ENCODE measurements at places on chromosomes 13 and 19.
A peak's percentile ranks its signal among the peaks of the same experiment; 100 is the strongest.

DNA sequence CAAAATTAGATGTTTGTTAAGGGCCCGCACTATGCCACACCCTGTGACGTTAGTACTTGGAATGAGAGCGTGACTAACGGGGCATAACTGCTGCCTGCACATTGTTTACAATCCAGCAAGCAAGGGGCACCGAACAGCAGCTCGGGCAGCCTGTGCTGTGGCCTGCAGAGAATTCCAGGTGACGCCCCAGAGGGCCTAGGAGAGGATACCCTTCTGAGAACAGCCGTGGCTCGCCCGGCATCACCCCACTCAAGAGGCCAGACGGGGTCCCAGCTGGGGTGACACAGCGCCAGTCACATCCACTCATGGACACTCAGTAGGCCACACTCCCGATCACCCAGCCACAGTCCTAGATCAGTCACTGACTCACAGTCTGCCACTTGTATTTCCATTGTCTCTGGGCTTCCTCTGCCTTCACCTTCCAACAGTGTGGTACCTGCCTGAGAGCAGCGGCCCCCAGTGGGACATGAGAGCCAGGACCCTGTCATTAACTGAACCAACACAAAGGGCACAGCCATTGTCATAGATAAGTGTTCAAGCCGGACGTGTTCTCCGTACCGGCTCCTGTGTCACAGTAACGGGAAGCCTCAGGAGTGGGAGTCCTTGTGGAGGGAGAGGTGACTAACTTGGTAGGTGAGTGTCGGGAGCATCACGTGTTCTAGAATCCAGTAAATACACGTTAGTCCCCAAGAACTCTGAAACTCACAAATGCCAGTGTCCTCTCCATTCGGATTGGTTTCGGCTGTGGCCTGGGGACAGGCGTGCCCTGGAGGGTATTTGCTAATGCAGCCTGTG lies 7.5 kb downstream of the ZNF331 start:
- no peak overlapping the region for H3K27ac ChIP-seq
- no peaks in the 10 kb centered on the region for H3K27me3 ChIP-seq
- no peaks in the 10 kb centered on the region for H3K36me3 ChIP-seq
- no peaks in the 10 kb centered on the region for H3K4me1 ChIP-seq
- no peak overlapping the region for H3K4me3 ChIP-seq
- DNase-seq: no peak

DNA sequence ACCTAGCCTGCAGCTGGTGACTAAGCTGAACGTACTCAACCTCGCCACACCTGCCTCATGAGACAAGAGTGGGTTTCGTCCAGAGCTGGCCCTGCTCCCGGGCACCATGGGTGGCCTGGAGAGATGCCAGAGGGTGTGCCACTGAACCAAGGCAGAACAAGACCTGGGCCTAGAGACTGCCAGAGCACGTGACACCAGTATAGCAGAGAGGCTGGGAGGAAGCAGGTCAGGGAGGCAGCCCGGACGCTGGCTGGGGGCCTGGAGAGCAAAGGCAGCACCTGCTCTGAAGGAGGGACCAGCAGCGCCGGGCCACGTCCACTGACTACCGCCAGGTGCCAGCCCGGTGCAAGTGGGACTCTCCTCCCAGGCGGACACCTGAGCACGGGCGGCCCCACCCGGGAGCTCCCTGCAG lies 7.3 kb upstream of the C13orf46 start:
- H3K36me3 ChIP-seq: no peaks in the 10 kb centered on the region
- no peak overlapping the region for H3K27ac ChIP-seq
- no peaks in the 10 kb centered on the region for H3K27me3 ChIP-seq
- DNase-seq: peak; percentile 53

- no peaks in the 10 kb centered on the region for H3K27me3 ChIP-seq
- no peak overlapping the region for H3K4me3 ChIP-seq
- no peak overlapping the region for H3K27ac ChIP-seq
- no peaks in the 10 kb centered on the region for H3K4me1 ChIP-seq
- H3K36me3 ChIP-seq: no peaks in the 10 kb centered on the region
These were observed 57.6 kb upstream of the ZNF507 start for GRCh38 chr19:32287811-32288227.

DNA sequence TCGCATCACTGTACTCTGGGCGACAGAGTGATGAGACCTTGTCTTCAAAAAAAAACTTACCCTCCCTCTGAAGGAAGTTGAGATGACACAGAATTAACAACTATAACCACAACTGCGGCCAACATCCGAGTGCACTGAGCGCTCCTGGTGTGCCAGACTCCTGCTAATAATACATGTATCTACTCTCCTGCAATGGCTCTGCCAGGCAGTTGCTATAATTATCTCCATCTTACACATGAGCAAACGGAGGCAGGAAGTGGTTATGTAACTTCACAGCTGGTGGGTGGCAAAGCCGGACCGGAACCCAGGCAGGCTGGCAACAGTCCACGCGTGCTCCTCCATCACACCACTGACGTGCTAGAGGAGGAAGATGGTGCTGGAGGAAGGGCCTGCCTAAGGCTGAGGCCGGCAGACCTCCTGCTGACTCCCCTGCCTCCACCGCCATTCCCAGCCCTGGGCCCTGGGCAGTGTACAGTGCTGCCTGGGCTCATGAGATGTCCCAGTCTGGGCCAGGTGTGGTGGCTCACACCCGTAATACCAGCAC lies 12.6 kb downstream of the XRCC1 start:
- peak overlapping the region; percentile 10 for H3K27ac ChIP-seq
- peak; percentile 63 for DNase-seq
- H3K36me3 ChIP-seq: no peaks in the 10 kb centered on the region
- H3K27me3 ChIP-seq: no peaks in the 10 kb centered on the region

- H3K27me3 ChIP-seq: no peaks in the 10 kb centered on the region
- H3K36me3 ChIP-seq: no peaks in the 10 kb centered on the region
These were observed 11.8 kb downstream of the COL4A2 start for GRCh38 chr13:110318920-110319319.

- peaks cover 4% of the 10 kb centered on the region for H3K4me1 ChIP-seq
- H3K27ac ChIP-seq: no peak overlapping the region
- no peaks in the 10 kb centered on the region for H3K36me3 ChIP-seq
- H3K27me3 ChIP-seq: no peaks in the 10 kb centered on the region
- DNase-seq: no peak
These were observed 3.4 kb downstream of the ITGBL1 start for GRCh38 chr13:101455863-101456262.

- no peaks in the 10 kb centered on the region for H3K36me3 ChIP-seq
- no peaks in the 10 kb centered on the region for H3K4me1 ChIP-seq
- no peak for DNase-seq
- no peak overlapping the region for H3K27ac ChIP-seq
- H3K4me3 ChIP-seq: no peak overlapping the region
- H3K27me3 ChIP-seq: no peaks in the 10 kb centered on the region
These were observed 186.2 kb upstream of the PCDH9 start for GRCh38 chr13:67416047-67416925.

GRCh38 chr19:41359741-41360140 lies 4.2 kb downstream of the B9D2 start:
- H3K36me3 ChIP-seq: no peaks in the 10 kb centered on the region
- DNase-seq: no peak
- peaks cover 4% of the 10 kb centered on the region for H3K4me1 ChIP-seq
- H3K27me3 ChIP-seq: no peaks in the 10 kb centered on the region
- H3K27ac ChIP-seq: no peak overlapping the region
- H3K4me3 ChIP-seq: no peak overlapping the region

GRCh38 chr13:90956031-90956430 lies 391.5 kb upstream of the MIR17HG start:
- no peaks in the 10 kb centered on the region for H3K36me3 ChIP-seq
- no peak for DNase-seq
- no peaks in the 10 kb centered on the region for H3K4me1 ChIP-seq
- H3K27ac ChIP-seq: no peak overlapping the region
- no peaks in the 10 kb centered on the region for H3K27me3 ChIP-seq

- no peak overlapping the region for H3K4me3 ChIP-seq
- no peaks in the 10 kb centered on the region for H3K27me3 ChIP-seq
- H3K4me1 ChIP-seq: no peaks in the 10 kb centered on the region
- DNase-seq: no peak
- no peak overlapping the region for H3K27ac ChIP-seq
- no peaks in the 10 kb centered on the region for H3K36me3 ChIP-seq
These were observed 184.6 kb downstream of the LHFPL6 start for GRCh38 chr13:39418424-39418823.

DNA sequence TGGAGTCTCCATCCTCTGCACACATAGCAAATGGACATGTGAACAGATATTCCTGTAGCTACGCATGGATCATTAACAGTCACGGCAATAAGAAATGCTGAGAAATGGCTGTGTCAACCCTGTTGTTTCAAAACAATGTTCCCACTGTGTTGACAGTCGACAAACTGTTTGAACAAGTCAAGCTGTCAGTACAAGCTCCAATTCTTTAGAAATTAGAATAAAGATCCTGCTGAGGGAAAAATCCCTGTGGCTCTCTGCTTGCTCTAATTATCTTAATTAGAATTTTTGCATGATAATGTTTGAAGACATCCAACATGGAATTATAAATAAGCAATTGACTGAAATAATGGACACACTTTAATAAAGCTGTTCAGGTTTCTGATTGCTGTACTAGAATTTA lies 37.9 kb upstream of the CPB2 start:
- DNase-seq: no peak
- H3K27ac ChIP-seq: peak overlapping the region; percentile 84
- H3K4me1 ChIP-seq: no peaks in the 10 kb centered on the region
- no peak overlapping the region for H3K4me3 ChIP-seq

GRCh38 chr19:14408491-14409145 lies 10.5 kb downstream of the DDX39A start:
- H3K4me1 ChIP-seq: no peaks in the 10 kb centered on the region
- peaks cover 72% of the 10 kb centered on the region for H3K36me3 ChIP-seq
- H3K4me3 ChIP-seq: no peak overlapping the region
- DNase-seq: no peak

DNA sequence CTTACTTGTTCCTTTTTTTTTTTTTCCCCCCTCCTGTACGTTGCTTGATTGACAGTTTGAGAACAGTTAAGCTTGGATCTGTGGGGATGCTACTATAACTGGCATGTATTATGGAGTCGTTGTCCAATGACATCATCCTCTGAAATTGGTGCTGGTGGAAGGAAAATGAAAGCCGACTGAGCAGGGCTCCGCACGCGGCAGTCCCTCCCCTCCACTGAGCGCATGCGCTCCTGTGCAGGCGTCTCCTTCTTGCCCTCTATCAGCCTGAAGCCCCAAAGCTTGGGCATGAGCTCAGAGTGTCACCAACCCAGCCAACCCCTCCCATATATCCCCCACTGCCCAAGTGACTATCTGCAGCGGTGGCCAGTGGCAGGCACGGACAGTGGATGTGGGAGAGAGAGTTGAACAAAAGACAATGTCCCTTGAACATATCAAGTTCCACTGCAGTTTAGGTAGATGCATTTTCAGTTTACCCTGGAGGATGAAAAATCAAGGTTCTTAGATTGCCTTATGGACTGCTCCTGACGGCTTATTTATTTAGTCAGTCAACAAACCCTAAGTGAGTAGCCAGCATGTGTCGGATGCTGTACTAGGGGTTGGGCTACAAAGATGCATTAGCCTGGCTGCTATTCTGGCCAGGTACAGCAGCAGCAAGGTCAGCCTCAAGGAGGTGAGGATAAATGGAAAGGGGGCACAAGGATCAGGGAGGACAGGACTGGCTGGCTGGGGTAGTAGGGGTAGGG lies 20.8 kb downstream of the MBNL2 start:
- no peaks in the 10 kb centered on the region for H3K36me3 ChIP-seq
- no peaks in the 10 kb centered on the region for H3K27me3 ChIP-seq
- H3K4me1 ChIP-seq: peaks cover 67% of the 10 kb centered on the region
- peak overlapping the region; percentile 37 for H3K27ac ChIP-seq

DNA sequence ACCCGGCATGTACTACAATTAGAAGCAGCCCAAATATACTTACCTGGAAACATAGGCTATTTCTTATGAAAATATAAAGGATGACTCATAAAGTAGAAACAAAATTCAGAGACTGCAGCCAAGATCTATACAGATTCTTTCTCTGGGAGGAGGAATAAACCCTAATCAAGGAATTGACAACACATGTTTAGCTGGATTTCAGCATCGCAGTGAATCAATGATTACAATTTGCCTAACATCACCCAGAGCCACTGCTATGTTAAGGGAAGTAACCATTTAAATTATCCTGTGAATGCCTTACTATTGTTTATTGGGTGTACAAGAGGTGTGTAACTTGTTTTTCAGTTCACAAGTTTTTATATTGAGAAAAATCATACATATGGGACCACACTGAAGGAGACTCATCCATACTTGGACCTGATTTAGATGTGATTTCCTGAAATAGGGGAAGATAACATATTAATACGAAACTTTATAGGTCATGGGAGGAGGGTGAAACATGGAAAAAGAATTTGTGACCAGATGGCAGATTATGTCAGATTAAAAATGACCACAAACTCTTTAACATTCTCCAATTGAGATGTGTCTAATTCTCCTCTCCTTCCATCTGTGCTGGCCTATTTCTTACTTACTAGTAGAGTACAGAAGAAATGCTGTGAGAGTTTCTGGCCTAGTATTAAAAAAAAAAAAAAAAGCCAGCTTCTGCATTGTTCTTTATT lies 1168.4 kb downstream of the SLITRK1 start:
- H3K4me1 ChIP-seq: no peaks in the 10 kb centered on the region
- no peak for DNase-seq
- H3K27ac ChIP-seq: no peak overlapping the region
- H3K27me3 ChIP-seq: no peaks in the 10 kb centered on the region
- no peak overlapping the region for H3K4me3 ChIP-seq

- no peaks in the 10 kb centered on the region for H3K4me1 ChIP-seq
- no peak overlapping the region for H3K4me3 ChIP-seq
- H3K36me3 ChIP-seq: no peaks in the 10 kb centered on the region
- no peaks in the 10 kb centered on the region for H3K27me3 ChIP-seq
- no peak for DNase-seq
These were observed 631.7 kb upstream of the SGCG start for GRCh38 chr13:22549126-22549525.

GRCh38 chr13:39353988-39354387 lies 249.0 kb downstream of the LHFPL6 start:
- H3K36me3 ChIP-seq: no peaks in the 10 kb centered on the region
- H3K27me3 ChIP-seq: no peaks in the 10 kb centered on the region
- no peaks in the 10 kb centered on the region for H3K4me1 ChIP-seq
- no peak overlapping the region for H3K27ac ChIP-seq
- H3K4me3 ChIP-seq: no peak overlapping the region

DNA sequence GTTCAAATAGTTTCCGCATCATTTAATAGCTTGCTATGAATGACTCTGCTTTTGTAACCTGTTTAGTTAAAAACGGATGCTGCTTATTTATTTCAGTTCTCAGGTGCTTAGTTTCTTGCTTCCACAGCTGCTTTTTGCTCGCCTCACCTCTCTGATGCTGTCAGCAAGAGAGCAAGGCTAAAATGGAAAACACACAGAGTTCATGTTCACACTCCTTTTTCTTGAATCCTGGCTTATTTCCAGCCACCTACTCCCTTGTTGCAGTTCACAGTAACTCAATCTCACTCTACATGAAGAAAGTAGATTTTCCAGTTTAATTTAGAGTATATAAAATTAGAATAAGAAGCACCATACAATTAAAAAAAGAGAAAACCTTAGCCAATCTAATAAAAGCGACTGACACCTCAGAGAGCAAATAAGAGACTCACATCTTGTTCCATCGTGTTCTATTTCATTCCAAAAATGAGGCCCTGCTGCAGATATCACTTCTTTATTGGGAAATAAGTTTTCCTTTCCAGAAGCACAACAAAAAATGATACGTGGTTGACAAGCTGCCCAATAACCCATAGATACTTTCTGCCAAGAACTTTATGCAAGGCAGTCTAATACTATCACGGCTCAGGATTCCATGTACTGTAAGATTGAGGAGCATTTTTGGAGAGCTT lies 326.1 kb upstream of the SLITRK1 start:
- no peaks in the 10 kb centered on the region for H3K36me3 ChIP-seq
- H3K4me1 ChIP-seq: no peaks in the 10 kb centered on the region
- no peak overlapping the region for H3K4me3 ChIP-seq
- no peaks in the 10 kb centered on the region for H3K27me3 ChIP-seq
- DNase-seq: no peak

- H3K36me3 ChIP-seq: no peaks in the 10 kb centered on the region
- H3K4me3 ChIP-seq: no peak overlapping the region
- no peaks in the 10 kb centered on the region for H3K27me3 ChIP-seq
- H3K27ac ChIP-seq: no peak overlapping the region
- no peak for DNase-seq
These were observed 437.3 kb upstream of the ZNF507 start for GRCh38 chr19:31908080-31908479.

All from right lobe of liver (tissue), 6 donors.